B cell (primary cell): ENCODE measurements at places on chromosomes 7 and 10. TPM values are rescaled to one million over a fixed set of nuclear protein-coding genes. Genes with fewer than 3 reads are reported as not detected.

Gene WEE2
- not detected in 2 replicates for total RNA-seq

Gene NFKB2
- total RNA-seq, result 377 and 398 TPM in 2 replicates

Gene GJD4
- not detected in 2 replicates for total RNA-seq

Gene SPDYE6
- not detected in 2 replicates for total RNA-seq

Gene SPDYE5
- not detected in 2 replicates for total RNA-seq

- no peak for DNase-seq
- H3K36me3 ChIP-seq, result no peaks in the 10 kb centered on the region
- H3K27ac ChIP-seq, result no peak overlapping the region
- no peak overlapping the region for H3K4me3 ChIP-seq
These were observed 465.1 kb upstream of the ADARB2 start for GRCh38 chr10:2202401-2202800.

GRCh38 chr10:16843252-16843870 is 26.1 kb upstream of the RSU1 start:
- H3K36me3 ChIP-seq, result no peaks in the 10 kb centered on the region
- peak; percentile 73 for DNase-seq
- H3K4me3 ChIP-seq, result no peak overlapping the region
- no peaks in the 10 kb centered on the region for H3K4me1 ChIP-seq
- H3K27ac ChIP-seq, result no peak overlapping the region

GRCh38 chr10:114925587-114926586 is 12.1 kb upstream of the TRUB1 start:
- H3K27ac ChIP-seq, result no peak overlapping the region
- DNase-seq, result no peak
- H3K4me3 ChIP-seq, result no peak overlapping the region
- H3K4me1 ChIP-seq, result no peaks in the 10 kb centered on the region
- no peaks in the 10 kb centered on the region for H3K27me3 ChIP-seq
- no peaks in the 10 kb centered on the region for H3K36me3 ChIP-seq

- no peaks in the 10 kb centered on the region for H3K27me3 ChIP-seq
- no peak overlapping the region for H3K27ac ChIP-seq
- no peaks in the 10 kb centered on the region for H3K36me3 ChIP-seq
- no peak overlapping the region for H3K4me3 ChIP-seq
These were observed 18.1 kb downstream of the SLC35G1 start for GRCh38 chr10:93911866-93912265.

- no peak overlapping the region for H3K27ac ChIP-seq
- no peaks in the 10 kb centered on the region for H3K36me3 ChIP-seq
- no peaks in the 10 kb centered on the region for H3K27me3 ChIP-seq
- H3K4me1 ChIP-seq, result no peaks in the 10 kb centered on the region
- H3K4me3 ChIP-seq, result no peak overlapping the region
These were observed 602.9 kb upstream of the PFKP start for GRCh38 chr10:2464483-2464882.

- no peak overlapping the region for H3K4me3 ChIP-seq
- H3K4me1 ChIP-seq, result no peaks in the 10 kb centered on the region
- H3K27ac ChIP-seq, result no peak overlapping the region
- no peaks in the 10 kb centered on the region for H3K27me3 ChIP-seq
- DNase-seq, result peak; percentile 70
- peaks cover 64% of the 10 kb centered on the region for H3K36me3 ChIP-seq
These were observed 39.2 kb downstream of the XPNPEP1 start for GRCh38 chr10:109883859-109884771.

- H3K27ac ChIP-seq, result no peak overlapping the region
- no peak overlapping the region for H3K4me3 ChIP-seq
- DNase-seq, result peak; percentile 20
- peaks cover 97% of the 10 kb centered on the region for H3K27me3 ChIP-seq
These were observed 11.6 kb downstream of the EN2 start for GRCh38 chr7:155469311-155470185.

DNA sequence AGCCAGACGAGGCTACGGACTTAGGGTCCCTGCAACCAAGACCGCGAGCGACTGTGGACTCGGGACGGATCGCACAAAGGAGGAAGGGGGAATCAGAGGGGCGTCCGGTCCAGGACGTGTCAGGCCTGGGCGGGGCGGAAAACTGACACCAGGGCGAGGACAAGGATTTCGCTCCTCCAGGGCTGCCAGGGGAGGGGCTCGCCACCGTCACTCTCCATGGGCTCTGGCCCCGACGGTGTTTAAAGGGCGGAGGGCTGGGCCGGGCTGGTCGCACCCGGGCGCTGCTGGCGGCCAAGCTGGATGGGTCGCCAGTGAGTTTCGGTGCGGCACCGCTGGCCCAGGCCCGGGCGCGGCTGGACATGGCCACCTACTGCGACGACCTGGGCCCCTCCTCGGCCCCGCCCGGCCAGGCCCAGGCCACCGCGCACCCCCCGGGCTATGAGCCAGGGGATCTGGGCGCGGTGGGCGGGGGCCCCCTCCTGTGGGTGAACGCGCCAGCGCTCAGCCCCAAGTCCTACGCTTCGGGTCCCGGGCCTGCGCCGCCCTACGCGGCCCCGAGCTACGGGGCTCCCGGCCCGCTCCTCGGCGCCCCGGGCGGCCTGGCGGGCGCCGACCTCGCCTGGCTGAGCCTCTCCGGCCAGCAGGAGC is at the start of gene FOXI2:
FOXI2 (plus strand) TSS at position 271 of the 648 bp plus-strand sequence; CDS start at position 360, 89 bp downstream.
- H3K4me3 ChIP-seq, result no peak within 1 kb of the TSS
- H3K36me3 ChIP-seq, result no peaks in the 10 kb centered on the region
- H3K27me3 ChIP-seq, result no peaks in the 10 kb centered on the region
- H3K4me1 ChIP-seq, result no peaks in the 10 kb centered on the region
- no peak for DNase-seq
- H3K27ac ChIP-seq, result no peak within 1 kb of the TSS

DNA sequence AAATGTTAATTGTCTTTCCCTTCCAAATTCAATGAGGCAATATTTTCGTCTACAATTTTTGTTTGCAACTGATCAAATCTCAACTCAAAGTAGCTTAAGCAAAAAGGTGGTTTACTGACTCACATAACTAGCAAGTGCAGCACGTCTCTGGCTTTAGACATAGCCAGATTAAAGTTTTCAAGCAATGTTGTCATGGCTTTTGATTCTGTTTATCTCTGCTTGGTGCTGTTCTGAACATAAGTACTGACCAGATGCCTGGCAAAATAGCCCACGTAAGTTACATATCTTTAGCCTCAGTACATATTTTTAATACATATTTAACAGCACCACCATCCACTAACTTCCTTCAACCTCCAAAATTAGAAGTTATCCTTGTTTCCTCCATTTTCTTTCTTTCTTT is 877.9 kb downstream of the KCNMA1 start:
- H3K27me3 ChIP-seq, result no peaks in the 10 kb centered on the region
- no peaks in the 10 kb centered on the region for H3K36me3 ChIP-seq
